Activated CD4-positive, alpha-beta T cell treated with anti-CD3 and anti-CD28 coated beads for 4 hours (primary cell): ENCODE measurements at places on chromosomes 3 and 15.

- no peak for DNase-seq
Observed at GRCh38 chr3:194871864-194872668, 186.4 kb downstream of the FAM43A start.

- no peak for DNase-seq
Observed at GRCh38 chr3:68172039-68172438, 517.6 kb upstream of the SUCLG2 start.

GRCh38 chr15:69693059-69693458 is 240.4 kb downstream of the RPLP1 start:
- no peak for DNase-seq

GRCh38 chr3:44363591-44363990 is 25.0 kb downstream of the TCAIM start:
- DNase-seq, result no peak

GRCh38 chr15:99502661-99503060 is 63.1 kb upstream of the MEF2A start:
- no peak for DNase-seq

GRCh38 chr3:18562364-18563154 is 137.4 kb upstream of the SATB1 start:
- no peak for DNase-seq

DNA sequence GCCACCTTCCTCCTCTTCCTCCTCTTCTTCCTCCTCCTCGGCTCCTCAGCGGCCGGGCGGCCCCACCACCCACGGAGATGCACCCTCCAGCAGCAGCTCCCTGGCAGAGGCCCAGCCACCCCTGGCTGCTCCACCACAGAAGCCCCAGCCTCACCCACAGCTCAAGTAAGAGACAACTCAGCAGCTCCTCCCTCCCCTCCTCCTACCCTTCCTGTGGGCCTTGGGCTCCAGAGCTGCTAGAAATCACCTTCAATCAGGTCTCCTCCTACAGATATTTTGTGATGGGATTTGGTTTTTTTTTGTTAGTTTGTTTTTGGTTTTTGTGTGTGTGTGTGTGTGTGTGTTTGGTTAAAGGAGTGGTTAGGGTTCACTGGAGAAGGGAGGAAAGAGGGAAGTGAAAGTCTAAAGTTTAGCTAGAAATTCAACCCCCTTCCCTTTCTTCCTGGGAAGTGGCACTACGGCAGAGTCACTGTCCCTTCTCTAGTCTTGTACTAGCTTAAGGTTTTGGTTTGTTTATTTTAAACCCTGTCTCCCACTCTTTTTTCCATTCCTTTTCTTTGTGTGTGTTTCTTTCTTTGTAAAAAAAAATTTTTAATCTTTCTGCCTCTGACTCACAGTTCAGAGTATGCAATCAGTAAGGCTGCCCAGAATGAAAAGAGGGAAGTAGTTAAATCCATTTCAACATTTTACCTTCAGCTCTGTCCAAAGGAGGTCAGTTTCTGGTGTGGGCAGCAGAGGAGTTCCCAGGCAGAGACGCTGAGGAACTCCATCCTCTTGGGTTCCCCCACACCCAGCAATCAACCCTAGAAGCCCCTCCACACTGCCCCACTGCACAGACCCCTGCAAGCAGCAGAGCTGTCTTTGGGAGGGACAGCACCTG is 29.0 kb upstream of the TIMP4 start:
- peak; percentile 7 for DNase-seq
